ENCODE measurements at places on chromosomes 6 and 20. TPM values are rescaled to one million over a fixed set of nuclear protein-coding genes. Genes with fewer than 3 reads are reported as not detected.

RREB1 gene
- total RNA-seq = 30.6 TPM

SLC13A3 gene
- total RNA-seq = 3.2 TPM

DLK2 gene
- total RNA-seq = not detected

OXT gene
- total RNA-seq = not detected

HTR1E gene
- not detected for total RNA-seq

NRN1 gene
- total RNA-seq = 5.0 TPM

HLA-DOB gene
- total RNA-seq = not detected

ZNF318 gene
- 13.0 TPM for total RNA-seq

TMEM244 gene
- total RNA-seq = not detected

Data from thoracic aorta (tissue), 2 donors.